Stimulated activated CD4-positive, alpha-beta T cell treated with anti-CD3 and anti-CD28 coated beads, Interleukin-2, amount 100 ng/mL, for 4 hours (primary cell): ENCODE measurements at places on chromosomes 1 and 21.

DNA sequence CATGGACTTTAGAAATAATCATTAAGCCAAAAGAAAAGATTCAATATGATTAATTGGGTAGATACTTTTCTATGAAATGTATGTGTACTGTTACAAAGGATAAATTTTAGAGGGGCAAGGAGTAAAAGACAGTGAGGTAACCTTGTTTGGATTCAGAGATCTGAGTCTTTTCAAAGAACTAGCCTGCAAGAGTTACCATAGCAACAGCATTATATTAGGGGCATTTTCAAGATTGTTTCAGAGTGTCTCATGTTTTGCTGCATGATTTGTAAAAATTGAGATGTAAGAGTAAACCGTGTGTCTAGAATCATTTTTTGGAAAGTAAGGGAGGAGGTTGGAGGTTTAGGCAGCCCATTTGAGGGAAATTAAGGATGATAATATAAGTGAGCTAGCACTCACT, 70.6 kb upstream of the KIAA1614 start:
- DNase-seq = no peak

DNA sequence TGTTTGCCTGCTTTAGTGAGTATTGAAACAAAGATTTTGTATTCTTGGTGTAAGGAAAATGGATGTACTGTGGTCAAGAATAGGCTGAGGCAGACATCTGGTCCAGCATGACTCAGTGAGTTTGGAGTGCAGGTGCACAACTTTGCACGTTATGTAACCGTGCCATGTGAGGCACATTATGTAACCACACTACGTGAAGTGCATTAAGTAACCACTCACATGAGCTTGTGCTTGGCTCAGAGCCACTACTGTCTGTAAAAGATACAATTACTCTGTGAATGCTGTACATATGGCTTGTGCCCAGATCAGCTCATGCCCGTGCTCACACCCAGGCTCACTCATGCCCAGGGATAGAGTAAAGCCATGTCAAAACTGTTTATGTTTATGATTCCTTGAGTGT, 216.8 kb downstream of the CTH start:
- no peak for DNase-seq

DNA sequence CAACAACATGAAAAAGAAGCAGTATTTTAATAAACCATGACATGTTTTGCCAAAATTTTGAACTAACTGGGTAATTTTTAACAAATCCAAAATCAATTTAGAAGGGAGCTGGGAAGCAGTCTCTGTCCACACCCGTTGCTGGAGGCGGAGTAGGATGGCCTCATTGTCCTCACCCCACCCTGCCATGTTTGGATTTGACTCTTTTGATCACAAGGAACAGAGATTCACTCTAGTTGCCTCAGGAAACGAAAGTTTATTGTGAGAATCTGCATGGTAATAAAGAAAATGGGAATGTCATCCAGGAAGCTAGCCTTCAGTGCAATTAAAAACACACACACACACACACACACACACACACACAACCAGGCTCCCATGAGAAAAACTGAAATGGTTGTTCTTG, 145.4 kb downstream of the SLC30A10 start:
- DNase-seq = no peak

DNA sequence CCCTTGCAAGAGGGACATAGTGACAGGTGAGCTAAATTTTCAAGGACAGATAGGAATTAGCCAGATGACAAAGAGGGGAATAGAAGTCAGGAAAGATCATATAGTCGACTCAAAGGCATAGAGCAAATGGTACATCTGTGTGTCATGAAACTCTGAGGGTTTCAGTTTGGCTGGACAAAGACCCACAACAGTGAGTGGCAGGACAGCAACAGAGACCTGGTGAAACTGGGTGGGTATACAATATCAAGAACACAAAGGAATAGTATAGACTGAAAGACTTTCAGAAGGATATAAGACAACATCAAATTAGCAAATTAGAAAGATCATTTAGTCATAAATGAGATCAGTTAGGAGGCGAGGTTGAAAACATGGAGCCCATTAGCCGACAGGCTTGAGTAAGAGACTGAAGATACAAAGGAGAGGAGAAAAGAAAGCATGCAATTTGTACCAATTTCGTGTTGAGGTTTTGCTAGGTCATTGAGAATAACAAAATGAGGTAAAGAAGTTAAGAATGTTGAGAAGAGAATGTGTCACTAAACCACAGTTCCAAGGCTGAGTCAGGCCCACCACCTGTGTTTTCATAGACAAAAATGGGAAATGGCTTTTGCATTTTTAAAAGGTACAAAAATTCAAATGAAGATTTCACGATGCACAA, 213.8 kb downstream of the HHIPL2 start:
- DNase-seq = no peak

DNA sequence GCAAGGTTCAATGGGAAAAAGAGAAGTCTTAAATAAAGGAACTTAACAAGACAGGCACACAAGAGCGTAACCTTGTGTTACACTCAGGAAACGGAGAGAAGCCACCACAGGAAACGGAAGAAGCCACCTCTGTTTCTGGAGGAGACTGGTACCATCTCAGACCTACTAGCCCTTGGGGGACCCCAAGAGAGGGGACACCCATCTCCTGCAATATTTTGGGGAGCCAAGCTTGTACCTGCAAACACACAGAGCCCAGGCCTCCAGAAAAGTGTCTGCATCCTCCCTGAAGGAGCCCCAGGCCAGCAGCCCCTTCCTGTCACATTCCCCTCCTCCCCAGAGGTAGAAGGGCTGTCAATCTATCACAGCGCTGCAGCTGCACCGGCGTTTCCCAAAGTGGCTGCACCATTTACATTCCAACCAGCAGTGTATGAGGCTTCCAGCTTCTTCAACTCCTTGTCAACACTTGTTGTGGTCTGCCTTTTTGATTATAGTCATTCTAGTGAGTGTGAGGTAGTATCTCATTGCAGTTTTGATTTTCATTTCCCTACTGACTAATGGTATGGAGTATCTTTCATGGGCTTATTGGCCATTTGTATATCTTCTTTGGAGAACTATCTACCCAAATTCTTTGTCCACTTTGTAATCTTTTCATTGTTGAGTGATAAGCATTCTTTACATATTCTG, 23.0 kb upstream of the PADI1 start:
- DNase-seq = no peak

DNA sequence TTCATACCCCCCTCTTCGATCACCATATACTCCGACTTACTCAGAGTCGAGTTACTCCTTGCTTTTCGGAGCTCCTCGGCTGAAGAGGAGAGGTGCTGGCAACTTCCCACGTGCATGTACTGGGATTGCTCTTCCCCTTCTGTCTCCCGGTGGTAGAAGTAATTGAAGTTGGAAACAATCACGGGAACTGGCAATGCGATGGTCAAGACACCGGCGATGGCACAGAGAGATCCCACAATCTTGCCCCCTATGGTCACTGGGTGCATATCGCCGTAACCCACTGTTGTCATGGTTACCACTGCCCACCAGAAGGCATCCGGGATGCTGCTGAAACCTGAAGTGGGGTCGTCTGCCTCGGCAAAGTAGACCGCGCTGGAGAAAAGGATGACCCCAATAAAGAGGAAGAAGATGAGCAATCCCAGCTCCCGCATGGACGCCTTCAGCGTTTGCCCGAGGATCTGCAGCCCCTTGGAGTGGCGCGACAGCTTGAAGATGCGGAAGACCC, 1.5 kb downstream of the KCNA3 start:
- no peak for DNase-seq

DNA sequence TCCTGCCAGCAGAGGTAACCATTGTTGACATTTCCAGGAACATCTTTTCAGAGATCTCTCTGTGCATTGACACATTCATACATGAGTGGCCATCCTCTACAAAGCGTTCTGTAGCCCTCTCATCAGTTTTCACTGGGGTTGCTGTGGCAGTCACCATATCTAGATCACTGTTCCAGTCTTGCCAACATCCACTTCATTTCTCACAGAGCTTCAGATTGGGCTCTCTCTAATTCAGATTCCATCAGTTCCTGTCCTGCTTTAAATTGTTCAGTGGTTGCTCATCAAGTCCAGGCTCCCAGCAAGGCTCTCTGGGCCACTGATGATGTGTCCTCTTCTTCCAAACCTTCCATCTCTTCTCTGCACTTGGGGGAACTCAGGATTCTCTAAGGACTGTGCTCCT, 173.7 kb downstream of the KCNJ6 start:
- no peak for DNase-seq

DNA sequence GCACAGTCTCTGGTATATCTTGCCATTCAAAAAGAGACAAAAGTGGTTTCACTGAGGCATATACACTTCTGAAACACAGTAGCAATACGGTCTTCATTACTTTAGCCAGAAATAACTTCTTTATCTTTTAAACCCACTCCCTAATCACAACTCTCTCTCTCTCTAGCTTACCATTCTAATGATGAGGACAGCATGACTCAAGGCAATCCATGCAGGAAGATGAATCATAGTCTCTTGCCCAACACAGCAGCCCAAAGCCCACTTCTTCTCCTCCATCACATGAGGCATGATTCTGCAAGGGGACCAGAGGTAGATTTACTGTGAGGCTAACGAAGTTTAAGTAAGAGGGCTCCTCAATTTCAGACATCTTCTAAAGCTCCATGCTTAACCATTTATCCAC, 285.0 kb upstream of the NR5A2 start:
- DNase-seq = no peak

DNA sequence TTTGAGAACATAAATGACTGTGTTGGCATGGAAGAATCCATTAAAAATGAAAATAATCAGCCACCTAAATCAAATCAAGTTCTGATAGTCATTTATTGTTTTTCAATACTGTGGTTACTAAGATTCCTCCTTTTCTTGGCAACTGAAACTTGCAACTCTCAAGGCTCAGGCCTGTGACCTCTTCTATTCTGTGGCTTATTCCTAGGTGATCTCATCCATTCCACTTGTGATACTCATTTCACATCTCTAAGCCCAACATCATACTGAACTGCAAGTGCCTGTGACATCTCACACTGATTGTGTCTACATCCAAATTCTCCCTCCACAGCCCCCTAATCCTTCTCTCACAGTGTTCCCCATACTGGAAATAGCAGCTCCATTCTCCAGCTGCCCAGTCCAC, 4.8 kb upstream of the ST6GALNAC5 start:
- DNase-seq = no peak

DNA sequence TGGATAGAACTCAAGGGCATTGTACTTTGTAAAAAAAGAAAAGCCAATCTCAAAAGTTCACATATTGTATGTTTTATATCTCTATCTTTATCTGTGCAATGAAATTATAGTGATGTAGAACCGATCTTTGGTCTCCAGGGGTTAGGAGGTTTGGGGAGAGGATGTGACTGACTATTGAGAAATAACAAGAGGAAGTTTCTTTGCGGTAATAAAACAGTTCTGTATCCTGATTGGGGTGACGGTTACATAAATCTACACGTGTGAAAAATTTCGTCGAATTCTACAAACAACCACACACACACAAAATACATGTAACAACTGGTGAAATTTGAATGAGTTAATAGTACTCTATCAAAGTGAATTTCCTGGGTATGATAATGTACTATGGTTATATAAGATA, 10.6 kb upstream of the OR2T33 start:
- DNase-seq = no peak

DNA sequence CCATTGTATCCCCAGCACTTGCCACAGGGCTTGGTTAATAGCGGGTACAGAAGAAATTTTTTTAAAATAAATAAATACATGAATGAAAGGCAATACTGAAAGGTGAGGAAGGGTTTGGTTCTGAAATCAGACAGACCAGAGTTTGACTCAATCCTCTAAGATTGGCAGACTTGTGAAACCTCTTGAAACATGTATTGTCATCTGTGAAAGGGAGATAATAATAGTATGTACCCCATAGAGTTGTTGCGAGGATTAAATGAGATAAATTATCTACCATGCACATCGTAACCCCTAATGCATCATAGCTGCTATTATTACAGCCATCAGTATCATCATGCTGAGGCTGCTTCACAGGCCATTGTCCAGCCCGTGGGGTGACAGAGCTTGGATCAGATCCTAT, 41.4 kb downstream of the S1PR1 start:
- DNase-seq = no peak

DNA sequence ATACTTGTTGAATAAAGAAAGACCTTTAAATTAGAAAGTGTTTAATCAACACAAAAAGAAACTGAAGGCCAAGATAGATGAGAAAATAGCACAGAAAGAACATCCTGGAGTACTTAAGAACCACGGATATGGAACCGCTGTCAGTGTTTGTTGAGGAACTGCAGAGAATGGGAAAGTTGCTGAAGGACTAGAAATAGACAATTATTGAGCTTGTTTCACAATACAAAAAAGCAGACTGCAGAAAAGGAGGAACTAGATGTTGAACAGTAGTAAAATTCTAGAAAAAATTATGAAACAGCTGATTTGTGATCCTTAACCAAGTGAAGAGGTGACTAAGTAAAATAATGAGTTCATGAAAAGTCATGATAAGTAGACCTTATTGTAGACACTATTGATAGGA, 29.7 kb downstream of the MYSM1 start:
- no peak for DNase-seq
